CD4-positive, alpha-beta T cell treated with Interleukin-6 at 100 ng/mL for 8 hours (primary cell): ENCODE measurements at places on chromosomes 2 and 18.

DNA sequence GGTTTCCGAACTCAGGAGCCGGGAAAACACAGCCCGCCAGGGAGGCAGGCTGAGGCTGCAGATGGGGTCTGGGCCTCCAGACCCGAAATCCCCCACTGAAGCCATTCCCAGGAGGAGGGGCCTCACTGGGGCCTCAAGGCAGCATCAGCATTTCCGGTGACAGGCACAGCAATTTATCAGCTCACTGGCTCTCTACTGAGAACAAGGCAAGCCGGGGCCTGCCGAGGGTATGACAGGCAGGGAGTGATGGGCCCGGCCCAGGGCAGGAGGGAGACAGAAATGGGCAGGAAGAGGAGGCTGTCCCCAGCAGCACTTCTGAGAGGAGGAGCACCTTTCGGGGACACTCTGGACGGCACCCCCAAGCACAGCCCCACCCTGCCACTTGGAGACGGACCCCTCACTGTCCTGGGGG lies 12.5 kb downstream of the SDC1 start:
- no peak for DNase-seq

DNA sequence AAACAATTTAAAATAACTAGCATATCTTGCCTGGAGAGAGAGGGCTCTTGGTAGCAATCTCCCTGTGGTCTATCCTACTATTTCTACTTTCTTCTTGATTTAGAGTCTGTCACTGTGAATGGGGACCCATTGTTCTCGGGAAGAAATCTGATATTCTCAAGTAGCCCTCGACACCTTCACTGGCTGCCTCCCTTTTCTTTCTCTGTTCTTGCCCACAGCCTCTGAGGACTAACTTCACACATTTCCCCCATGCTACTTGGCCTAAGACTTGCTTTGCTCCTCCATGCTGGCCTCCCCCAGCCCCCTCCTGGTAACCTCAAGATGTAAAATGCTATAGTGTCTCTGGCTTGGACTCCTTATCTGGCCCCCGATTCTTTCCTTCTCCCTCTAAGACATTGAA lies 58.8 kb upstream of the NT5C1B start:
- DNase-seq, result no peak

DNA sequence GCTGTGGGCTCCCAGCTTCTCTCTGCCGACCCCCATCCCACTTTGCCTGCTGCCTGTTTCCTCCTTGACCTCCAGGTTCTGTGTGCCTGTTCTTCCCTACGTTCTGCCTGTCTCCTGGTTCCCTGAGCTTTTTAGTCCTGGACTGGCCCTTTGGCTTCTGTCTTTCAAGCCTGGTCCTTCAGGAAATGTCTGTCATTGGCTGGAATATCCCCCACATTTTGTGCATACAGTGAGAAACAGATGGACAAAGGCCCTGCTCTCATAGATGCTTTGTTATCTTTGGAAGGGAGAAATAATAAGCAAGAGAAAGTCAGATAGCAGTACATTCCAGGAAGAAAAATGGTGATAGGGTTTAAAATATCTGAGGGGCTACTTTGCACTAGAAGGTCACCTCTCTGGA lies 5.7 kb downstream of the MGAT5 start:
- no peak for DNase-seq

DNA sequence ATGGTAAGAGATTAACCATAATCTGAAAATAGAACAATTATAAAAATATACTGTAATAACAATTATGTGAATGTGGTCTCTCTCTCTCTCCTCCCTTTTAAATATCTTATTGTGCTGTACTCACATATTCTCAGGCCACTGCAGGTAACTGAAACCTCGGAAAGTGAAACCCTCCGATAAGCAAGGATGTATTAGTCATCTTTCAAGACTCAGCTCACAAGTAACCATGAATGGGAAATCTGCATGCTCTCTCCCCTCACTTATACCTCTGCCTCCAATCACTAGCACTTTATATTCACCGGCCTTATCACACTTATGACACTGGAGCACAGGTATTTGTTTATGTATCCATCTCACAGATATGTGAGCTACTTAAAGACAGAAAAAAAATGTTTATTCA lies 139.7 kb downstream of the LRP2 start:
- DNase-seq, result no peak

GRCh38 chr2:168119515-168120141 lies 127.8 kb downstream of the STK39 start:
- peak; percentile 18 for DNase-seq

GRCh38 chr2:191675807-191676721 lies 1.9 kb upstream of the NABP1 start:
- DNase-seq, result peak; percentile 82

DNA sequence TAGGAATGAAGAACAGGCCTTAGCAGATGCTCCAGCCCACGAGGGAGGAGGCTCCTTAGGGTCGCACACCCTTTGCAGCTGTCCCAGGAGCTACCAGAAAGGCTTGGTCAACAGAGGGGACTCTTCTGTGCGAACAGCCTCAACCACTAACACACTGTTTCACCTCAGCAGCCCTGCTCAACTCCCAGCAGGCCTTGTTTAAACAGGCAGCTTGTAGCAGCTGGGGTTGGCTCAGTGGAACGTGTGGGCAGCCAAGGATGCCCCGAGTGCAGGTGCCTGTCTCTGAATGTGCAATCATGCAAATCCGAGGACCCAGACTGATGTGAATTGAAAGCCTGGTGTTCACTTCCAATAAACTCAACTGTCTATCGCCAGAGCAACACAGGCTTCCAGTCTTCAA lies 88.7 kb upstream of the CXCR4 start:
- no peak for DNase-seq

DNA sequence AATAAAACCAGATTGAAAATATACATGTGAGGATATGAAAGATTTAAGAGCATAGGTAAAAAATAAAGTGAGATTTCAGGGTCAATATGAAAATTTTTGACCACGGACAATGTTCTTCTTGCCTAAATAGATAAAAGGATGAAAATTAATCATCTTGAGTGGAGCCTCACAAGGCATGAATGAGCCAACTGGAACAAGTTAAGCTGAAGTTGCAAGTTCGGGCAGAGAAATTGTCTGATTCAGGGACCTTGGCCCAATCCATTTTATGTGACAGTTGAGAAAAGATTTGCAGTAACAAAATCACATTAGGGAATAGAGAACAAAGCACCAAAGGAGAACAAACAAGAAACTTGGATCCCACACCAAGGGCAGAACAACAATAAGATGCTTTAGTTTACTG lies 305.3 kb downstream of the TMX3 start:
- no peak for DNase-seq

GRCh38 chr2:225182126-225182525 lies 139.9 kb upstream of the DOCK10 start:
- DNase-seq, result no peak

- no peak for DNase-seq
These were observed 42.7 kb downstream of the CIB4 start for GRCh38 chr2:26598336-26598995.

GRCh38 chr2:144198116-144198515 lies 321.8 kb downstream of the ZEB2 start:
- no peak for DNase-seq

DNA sequence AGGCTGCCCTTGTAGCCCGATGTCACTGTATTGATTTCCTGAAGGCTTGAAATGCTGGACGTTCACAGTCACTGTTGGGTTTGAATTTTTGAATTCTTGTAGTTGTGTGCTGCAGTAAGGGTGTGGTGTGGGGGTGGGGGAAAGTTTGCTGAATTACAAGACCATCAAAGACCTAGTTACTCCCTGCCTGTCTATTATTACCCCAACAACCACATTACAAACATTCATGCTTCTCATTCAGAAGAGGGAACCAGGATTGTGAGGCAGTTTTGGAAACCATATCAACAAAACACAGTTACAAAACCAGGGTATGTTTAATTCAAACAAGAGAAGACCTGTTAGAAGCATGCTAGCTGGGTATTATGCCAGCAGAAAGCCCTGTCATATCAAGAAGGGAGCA lies 85.8 kb downstream of the CLHC1 start:
- DNase-seq, result no peak

DNA sequence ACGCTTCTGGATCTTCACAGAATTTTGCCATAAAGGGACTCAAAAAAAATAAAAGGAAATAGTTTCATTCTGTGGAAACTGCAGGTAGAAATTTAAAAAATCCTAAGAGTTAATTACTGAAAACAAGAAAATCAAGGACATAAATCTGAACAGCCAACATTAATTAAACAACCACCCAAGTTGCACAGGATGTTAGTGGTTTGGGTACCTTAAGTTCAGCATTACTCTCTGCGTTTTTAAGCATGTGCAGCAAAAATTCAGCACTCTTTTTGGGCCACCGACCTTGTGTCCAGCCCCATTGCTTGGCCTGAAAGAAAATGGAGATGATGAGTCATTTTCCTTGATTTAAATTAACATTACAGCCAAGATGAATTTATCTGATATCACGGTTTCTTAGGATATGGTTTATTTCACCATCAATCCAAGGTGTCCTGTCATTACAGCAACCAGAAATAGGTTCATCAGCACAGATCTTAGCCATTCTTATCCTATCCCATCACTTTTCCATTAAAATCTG lies 3.3 kb upstream of the C18orf32 start:
- no peak for DNase-seq

- no peak for DNase-seq
These were observed 100.1 kb downstream of the MYCN start for GRCh38 chr2:16040271-16041010.

- no peak for DNase-seq
These were observed 8.9 kb downstream of the EMILIN2 start for GRCh38 chr18:2855560-2856350.

DNA sequence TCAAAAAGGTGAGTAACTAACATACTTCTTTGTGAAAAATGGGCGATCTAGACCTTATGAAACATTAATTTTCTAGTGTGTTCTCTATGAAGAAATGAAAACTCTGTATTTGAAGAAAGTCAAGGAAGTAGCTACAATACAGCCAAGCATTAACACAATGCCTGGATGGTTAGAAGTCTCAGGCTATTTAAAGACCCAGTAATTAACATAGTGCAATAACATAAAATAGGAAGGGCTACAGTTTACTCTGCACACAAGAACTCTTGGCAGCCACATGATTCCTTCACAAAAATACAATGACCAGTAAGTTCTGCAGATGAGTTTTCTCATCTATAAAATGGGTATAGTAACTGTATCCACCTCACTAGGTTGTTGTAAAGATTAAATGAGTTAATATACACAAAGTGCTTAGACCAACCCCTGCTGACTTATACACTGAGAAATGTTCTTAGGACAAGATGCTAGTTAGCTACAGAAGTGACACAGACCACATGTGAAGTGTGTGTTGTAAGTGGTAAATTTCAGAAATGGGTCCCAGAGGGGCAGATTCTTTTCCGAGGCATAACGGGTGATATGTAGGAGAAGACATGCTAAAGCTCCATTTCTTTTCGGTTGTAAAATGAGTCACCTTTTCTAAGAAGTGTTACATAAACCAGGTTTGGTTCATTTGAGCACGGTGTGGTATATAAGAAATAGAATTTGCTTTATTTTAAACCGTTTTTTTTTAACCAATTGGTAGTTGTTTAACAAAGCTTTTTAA lies 61.8 kb downstream of the CXCR4 start:
- DNase-seq, result no peak

DNA sequence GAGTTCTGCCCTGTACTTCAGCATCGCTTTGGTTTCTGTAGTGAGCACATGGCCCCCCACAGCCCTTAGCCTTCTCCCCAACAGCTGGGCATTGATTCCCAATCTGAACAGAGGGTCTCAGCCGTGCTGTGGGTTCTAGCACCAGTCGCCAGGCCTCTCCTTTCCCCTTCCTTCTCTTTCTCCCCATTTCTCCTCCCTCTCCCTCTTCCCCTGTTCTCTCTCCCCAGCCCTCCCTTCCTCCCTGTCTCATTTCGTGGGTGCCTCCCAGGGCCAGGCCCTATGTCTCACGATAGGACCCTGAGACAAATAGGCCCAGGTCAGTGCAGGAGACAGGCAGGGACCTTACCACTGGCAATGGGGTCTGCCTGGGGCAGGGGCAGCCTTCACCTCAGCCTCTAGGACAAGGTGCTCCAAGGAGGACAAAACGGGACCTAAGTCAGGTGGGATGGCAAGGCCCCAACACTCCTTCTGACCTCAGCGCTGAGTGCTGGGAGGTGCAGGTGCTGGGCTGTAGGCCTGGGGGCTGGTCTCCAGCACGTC lies 143.4 kb upstream of the GPC1 start:
- no peak for DNase-seq

- no peak for DNase-seq
These were observed 12.9 kb upstream of the ZNF516 start for GRCh38 chr18:76507830-76508385.

DNA sequence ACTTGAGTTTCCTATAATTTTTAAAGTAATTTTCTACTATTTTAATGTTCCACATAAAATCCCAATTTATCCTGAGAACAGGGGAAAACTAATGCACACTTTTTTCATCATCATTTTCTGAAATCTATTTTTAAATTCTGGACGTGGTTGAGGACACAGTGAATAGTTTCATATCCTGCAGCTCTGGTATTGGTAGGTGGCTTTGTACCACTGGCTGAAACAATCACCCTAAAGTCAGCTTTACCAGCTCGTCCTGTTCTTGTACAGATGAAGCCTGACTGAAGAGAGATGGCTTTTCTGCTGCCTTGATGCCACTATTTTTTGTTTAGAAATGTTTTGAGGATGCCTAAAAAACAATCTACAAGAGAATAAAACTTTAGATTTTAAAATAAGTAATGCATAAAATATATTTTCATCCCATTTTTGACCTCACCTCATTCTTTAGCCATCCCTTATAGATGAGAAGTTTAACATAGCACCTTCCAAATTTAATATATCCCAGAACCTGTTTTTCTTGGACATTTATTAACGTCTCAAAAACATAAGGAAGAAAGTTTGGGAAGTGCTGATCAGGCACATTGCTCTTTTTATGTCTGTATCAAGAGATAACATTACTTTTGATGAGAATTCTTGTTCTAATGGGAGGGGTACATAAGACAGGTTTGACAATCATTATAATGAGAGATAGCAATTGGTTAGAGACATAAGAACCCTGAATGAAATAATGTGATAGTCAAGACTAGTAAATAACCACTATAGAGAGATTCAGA lies 80.9 kb downstream of the GALNT1 start:
- DNase-seq, result no peak

DNA sequence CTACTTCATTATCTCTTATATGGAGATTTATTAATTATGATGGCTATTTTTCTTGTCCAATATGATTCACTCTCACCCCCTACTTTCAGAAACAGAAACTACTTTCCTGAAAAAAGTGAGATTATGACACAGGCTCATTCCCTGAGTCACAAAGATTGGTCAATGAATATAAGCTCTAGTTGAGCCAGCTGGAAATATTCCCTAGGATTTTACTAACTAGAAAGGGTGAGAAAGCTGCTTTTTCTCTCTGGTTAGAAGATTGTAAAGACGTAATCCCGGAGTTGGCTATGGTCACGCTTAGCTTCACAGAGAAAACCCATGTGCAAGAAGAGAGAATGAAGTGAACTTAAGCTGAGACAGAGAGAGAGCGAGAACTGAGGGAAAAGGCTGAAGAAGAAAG lies 223.7 kb upstream of the SMAD7 start:
- no peak for DNase-seq

DNA sequence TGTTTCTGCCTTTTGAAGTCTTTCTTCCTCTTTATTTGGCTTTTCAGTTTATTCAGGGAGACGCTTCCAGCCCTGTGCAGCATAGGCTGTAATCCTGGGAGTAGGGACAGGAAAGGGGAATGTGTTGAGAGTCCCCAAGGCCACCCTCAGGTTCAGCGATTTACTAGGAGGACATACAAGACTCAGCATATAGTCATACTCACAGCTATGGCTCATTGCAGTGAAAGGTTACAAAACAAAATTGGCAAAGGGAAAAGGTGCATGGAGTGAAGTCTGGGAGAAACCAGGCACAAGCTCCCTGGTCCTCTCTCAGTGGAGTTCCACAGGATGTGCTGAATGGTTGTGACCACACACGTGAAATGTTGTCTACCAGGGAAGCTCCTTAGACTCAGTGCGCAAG lies 49.6 kb upstream of the ZNF638 start:
- no peak for DNase-seq
